ENCODE measurements at places on chromosomes 5 and 9. TPM values are rescaled to one million over a fixed set of nuclear protein-coding genes. Genes with fewer than 3 reads are reported as not detected.

Gene TSSK1B
- total RNA-seq, result not detected

Gene FCN2
- total RNA-seq, result not detected

Gene SLC36A2
- not detected for total RNA-seq

Gene FTMT
- not detected for total RNA-seq

Gene PCDHGA10
- total RNA-seq, result not detected

Gene AP3B1
- total RNA-seq, result 42.9 TPM

Gene TRIM36
- total RNA-seq, result 0.13 TPM

Gene IRF1
- 221 TPM for total RNA-seq

Gene SMIM33
- 0.32 TPM for total RNA-seq

Gene PCDHGA8
- not detected for total RNA-seq

Gene STING1
- 64.9 TPM for total RNA-seq

Gene SLC31A2
- total RNA-seq, result 2.0 TPM

Gene WHRN
- 4.1 TPM for total RNA-seq

Gene CD14
- 0.42 TPM for total RNA-seq

Gene MLANA
- not detected for total RNA-seq

Gene C9
- total RNA-seq, result not detected

Gene ZCCHC10
- 27.2 TPM for total RNA-seq

Gene CKMT2
- not detected for total RNA-seq

Gene ADCY2
- total RNA-seq, result not detected

Gene RGS7BP
- total RNA-seq, result not detected

Gene CENPK
- 97.8 TPM for total RNA-seq

Gene GPRIN1
- total RNA-seq, result 1.9 TPM

Gene SPINK4
- total RNA-seq, result not detected

Gene ORM2
- total RNA-seq, result not detected

Gene TEX48
- 0.61 TPM for total RNA-seq

Gene BRINP1
- total RNA-seq, result not detected

Gene ADRA1B
- total RNA-seq, result not detected

All from activated CD8-positive, alpha-beta T cell treated with anti-CD3 and anti-CD28 coated beads, Interleukin-2, amount 10 ng/mL, durations not matched to agents 7 days and 5 days (primary cell).